ENCODE measurements at places on chromosomes 7 and 10.

DNA sequence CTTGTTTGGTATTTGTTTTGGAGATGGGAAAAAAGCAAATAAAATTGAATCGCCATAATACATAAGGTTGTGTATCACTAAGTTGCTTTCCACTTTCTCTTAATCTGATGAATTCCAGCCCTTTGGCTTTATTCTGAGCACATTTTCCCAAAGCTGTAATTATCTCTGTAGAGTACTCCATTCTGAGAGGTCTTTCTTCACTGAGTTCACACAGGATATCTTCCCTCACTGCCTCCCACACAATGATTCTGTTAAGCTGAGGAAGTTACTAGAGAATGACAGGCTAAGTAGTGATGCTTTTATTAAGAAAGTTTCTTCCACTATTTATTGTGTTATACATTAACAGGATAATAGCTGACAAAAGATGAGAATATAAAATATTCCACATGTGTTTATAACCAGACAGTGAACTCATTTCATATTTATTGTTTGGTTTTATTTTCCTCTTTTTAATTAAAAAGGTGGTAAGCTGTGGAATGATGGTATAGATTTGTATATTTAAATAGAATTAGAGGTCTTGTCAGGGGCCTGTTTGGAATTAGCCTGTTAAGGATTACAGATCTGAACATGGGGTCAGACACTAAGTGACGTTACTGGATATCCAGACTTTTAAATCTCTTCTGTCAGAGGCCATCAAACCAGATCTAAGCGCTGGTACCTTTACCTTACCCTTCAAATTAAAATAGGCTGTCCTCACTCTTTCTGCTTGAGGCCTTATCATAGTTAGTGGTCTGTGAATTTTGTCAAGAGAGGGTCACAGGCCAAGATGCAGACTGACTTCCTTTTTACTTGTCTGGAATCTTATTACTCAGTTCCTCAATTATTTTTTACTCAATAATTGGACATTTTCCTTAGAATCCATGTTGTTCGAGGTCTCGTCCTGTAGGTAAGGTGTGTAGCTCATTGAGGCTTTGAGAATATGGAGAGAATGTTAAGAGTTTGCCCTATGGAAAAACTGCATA, 8.4 kb downstream of the PLXDC2 start:
- no peak for DNase-seq

DNA sequence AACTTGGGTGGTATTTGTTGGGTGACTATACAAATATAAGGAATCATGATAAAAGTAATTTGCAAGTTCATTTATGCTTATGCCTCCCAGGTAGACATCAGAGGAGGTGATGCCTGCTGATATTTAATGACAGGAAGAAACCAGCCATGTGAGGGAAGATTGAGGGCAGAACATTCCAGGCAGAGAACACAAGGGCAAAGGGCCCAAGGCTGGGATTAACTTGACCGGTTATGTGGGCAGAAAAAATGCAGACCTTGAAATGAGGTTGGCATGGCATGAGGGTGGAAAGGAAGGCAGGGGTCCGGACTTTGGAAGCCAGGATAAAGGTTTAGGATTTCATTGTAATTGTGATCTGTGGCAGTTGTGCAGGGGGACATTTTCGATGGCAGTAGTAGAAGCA, 68.0 kb upstream of the MTPN start:
- DNase-seq = no peak

- no peak for DNase-seq
Observed at GRCh38 chr10:98539578-98539977, 92.8 kb upstream of the HPS1 start.

- no peak for DNase-seq
Observed at GRCh38 chr7:19015098-19015497, 102.3 kb downstream of the TWIST1 start.

GRCh38 chr10:16184906-16185305, 251.9 kb upstream of the PTER start:
- DNase-seq = no peak

GRCh38 chr7:117698018-117698417, 175.2 kb downstream of the CTTNBP2 start:
- DNase-seq = no peak

DNA sequence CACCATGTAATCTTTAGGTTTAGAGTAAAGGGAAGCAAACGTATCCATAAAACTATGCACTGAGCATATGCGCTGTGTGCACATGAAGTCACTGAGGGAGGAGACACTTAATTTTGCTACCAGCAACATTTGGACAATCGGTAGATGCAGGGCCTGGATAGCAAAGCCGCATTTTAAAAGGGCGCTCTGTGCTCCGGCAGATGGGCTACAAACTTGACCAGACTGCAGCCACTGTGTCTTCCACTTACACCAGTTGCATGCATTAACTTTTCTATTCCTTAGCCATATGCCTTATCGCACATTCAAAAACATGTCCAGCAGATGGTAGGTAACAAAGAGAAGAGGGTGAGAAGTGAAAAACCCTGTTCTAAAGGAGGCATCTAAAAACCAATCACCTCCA, 18.3 kb downstream of the FAM171A1 start:
- no peak for DNase-seq

GRCh38 chr7:102264367-102264891, 22.2 kb upstream of the SH2B2 start:
- peak; percentile 49 for DNase-seq

- no peak for DNase-seq
Observed at GRCh38 chr10:112835944-112836451, 114.0 kb upstream of the TCF7L2 start.

DNA sequence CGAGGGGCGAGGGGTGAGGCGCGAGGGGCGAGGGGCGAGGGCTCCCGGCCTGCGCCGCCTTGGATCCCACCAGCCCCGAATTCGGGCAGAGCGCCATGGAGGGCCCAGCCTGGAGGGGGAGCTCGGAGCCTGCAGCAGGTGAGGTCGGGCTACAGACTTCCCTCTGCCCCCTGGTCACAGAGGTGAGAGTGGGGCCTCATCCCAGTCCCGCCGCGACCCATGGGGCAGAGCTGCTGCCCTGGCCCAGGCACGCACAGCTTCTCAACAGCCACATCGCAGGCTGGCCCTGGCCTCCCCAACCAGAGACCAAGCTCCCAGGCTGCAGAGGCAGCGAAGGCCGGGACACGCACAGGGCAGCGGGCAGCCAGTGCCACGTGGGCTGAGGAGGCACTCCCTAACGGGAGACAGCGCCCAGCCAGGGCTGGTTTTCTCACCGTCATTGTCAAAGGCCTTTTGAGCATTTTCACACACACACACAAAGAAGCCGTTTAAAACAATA, 191.8 kb downstream of the PTPRN2 start:
- no peak for DNase-seq

GRCh38 chr7:100572949-100573675, 588 bp downstream of the SAP25 start:
- no peak for DNase-seq

DNA sequence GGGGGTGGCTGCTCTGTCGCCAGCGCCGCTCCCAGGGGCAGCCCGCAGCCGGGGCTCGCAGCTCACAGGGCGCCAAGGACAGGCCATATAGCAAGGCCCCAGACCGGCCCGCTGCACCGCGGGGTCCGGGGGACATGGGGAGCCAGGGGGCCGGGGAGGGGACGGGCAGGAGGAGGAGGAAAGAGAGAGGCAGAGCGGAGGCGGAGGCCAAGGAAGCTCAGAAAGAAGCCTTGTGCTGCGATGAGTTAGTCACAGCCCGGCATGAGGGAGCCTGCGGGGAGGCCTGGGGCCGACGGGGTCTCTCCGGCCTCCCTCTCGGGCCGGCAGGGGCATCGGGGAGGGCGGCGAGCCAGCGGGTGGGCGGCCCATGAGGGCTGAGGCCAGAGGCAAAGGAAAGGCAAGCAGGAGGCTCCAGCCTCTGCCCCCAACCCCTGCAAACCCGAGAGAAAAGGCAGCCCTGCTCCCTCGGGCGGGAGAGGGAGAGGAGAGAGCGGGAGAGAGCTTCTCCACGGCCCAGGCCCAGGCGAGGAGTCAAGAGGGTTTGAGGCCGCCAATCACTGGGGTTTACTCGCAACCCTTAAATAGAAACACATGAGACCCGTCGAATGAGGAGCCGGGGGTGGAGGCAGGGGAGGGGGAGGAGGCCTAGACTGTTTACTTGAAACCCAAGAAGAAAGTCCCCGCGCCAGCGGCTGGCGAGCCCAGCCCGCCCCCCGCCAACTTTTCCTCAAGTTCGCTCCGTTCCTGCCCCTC, 167.9 kb downstream of the NEURL1 start:
- no peak for DNase-seq

GRCh38 chr7:70044064-70044463, 445.8 kb downstream of the AUTS2 start:
- DNase-seq = no peak

DNA sequence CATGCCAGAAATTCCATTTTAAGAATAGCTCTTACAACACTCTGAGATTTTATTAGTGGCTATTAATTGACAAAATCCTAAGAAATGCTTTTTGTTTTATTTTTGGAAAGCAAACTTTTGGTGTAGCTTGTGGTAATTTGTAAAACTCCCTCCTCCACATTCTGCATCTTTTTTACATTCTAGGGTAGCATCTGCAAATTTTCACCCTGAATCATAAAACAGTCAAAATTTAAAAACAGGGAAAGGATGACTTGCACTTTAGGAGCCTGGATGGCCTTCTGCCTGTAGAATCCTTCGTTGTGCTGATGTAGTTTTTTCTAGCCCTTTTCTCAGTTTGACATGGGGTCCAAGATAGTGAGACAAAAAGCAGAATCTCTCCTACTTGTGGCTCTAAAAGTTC, 316.1 kb downstream of the ADRA2A start:
- DNase-seq = no peak

Data from lung microvascular endothelial cell (primary cell).